ENCODE measurements at places on chromosomes 3 and 15. TPM values are rescaled to one million over a fixed set of nuclear protein-coding genes. Genes with fewer than 3 reads are reported as not detected.

DNA sequence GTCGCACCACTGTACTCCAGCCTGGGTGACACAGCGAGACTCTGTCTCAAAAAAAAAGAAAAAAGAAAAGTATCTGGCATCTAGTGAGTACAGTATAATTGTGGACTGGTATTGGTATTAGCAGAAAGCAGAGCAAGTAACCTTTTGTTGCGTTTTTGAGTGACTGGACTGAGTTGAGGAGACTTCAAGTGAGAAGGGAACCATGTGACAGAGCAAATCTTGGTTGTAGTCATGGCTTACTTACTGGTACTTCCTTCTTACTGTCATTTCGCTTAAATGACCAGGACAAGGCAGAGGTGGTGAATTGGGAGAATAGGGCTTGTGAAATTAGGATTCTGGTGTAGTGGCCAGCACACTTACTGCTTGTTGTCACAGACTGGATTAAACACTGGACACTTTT lies 20.6 kb downstream of the RTF1 start:
- DNase-seq: no peak

- DNase-seq: no peak
Observed at GRCh38 chr3:105327662-105328337, 38.9 kb upstream of the ALCAM start.

The CLCN2 gene
- total RNA-seq: 10.7 TPM

- no peak for DNase-seq
Observed at GRCh38 chr3:171404376-171404967, 55.7 kb downstream of the TNIK start.

The LRRN1 gene
- not detected for total RNA-seq

DNA sequence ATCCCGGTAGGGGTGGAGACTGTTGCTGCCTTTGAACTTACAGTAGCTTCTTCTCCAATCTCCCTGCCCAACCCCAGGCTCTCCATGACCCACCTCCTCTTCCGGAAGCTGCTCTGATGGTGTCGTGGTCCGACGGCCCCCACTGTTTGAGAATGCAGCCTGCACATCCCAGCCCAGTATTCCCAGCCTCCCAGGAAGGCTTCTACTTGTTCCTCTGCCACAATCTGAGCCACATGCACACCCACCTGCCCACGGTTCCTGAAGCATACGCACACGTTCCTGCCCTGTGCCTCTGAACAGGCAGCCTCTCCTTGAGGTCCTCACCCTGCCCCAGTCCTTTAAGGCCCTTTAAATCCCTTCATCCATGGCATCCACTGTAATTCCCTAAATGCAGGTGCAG lies 57.4 kb downstream of the ABTB1 start:
- no peak for DNase-seq

- DNase-seq: no peak
Observed at GRCh38 chr3:37590328-37591079, 271.2 kb upstream of the CTDSPL start.

- no peak for DNase-seq
Observed at GRCh38 chr3:182821221-182821981, 28.1 kb downstream of the ATP11B start.

DNA sequence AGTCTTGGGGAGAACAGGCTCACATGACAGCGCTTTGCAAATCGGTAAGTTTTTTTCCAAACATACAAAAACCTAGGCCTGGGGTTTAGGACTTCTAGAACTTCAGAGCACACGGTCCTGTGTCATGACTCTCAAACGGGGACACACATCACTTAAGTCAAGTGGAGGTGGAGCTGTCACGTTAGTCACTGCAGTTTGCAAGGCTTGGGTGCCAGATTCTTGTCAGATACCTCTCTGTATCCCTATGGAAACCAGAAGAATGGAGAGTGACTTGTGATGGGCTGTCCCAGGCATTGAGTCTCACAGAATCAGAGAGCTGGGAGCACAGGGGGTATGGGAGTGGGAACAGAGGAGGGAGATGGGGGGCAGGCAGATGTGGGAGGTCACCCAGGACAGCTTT lies 64.8 kb downstream of the DUT start:
- DNase-seq: no peak

DNA sequence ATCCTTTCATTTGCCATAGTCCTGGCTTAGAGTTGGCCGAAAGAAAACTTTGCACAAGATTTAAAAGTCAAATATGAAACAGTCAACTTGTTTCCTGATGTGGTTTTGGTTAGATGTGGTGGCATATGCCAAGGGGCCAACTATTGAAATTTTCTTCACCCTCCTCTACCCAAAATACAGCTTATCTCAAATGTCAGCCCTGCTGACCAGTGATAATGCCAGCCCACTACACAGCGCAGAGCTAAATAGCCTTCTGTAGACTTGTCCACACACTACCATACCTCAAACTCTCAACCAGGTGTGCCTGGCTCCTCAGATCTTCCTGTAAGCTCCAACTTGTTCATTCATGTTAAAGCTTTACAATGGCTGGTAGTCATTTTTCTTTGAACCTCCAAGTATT lies 368.5 kb upstream of the STAC start:
- no peak for DNase-seq

DNA sequence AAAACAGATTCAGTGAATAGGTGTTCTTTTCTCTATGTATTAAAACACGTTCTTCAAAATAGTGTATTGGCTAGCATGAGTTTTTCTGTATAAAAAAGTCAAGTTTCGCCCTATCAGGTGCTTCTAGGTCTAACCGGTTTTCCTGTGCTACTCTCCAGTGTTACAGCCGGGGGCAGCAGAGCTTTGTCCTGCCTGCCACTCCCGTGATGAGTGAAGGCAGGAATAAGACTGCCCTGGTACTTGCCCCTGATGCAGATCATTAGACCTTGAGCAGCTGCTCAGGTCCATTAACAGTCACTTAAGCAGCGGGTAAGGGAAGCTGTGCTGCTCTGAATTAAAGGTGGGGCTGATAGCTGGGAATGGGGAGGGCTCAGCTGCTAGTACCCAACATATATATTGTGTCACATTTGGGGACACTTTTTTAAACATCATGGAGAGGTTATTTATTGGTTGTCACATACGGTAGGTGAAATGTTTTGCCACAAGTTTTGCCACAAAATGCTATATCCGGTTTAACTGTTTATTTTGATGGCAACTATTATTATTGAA lies 1.3 kb upstream of the UNC13C start:
- DNase-seq: peak; percentile 93

DNA sequence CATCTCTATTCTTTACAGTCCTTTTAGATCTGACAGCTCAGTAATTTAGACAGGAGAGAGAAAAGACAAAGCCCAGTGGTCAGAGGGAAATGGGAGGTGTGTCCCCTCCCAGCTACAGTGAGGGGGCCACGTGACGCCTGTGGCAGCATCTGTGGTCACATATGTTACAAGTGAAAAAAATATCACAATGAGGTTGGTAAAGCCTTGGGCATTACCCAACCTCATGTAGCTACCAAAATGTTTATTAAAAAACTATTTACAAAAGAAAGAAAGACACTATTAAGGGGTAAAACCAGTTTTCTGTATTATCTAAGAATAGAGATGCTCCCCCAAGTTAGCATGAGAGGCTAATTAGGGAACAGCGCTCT lies 42.9 kb upstream of the PLCL2 start:
- peak; percentile 43 for DNase-seq

The CILP gene
- total RNA-seq: not detected

The RRP9 gene
- total RNA-seq: 87.0 TPM

DNA sequence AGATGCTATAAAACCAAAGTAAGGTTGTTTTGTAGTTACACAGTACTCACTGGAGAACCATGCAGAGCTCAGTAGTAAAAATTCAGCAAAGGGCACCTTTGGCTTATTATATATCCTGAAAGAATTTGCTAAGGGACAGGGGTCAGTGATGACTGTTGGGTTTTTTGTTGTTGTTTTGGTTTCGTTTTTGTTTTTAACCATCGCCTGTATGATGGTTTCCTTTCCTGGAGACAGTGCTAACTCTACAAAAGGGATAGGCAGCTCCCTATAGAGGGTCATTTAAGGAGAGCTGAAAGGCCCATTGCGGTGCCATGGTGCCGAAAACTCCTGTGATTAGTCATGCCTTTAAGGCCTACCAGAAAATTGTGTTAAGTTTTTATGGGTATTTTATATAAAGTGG lies 118.2 kb upstream of the GOLIM4 start:
- DNase-seq: no peak

The GPR62 gene
- not detected for total RNA-seq

The ARNT2 gene
- total RNA-seq: not detected

- no peak for DNase-seq
Observed at GRCh38 chr3:129576514-129577352, 29.7 kb downstream of the PLXND1 start.

DNA sequence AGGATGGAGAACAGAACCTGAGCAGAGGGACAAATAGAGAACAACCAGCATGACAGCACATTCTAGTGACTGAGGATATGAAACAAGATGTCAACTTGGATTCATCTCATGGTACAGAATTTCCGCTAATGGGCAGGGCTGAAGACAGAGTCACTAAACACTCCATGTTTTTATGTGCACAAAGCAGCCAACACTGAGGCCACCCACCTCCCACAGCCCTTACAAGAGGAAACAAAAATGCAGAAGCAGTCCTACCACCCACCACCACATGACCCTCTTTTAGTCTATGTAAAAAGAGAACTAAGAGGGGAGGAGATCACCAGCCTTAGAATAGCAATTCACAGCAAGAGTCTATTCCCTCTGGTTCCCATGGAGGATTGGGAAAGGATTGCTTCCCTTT lies 131.4 kb upstream of the UBE2E2 start:
- no peak for DNase-seq

GRCh38 chr15:74528876-74529275 lies 12.1 kb upstream of the ARID3B start:
- DNase-seq: peak; percentile 31

- no peak for DNase-seq
Observed at GRCh38 chr3:64454179-64454578, 228.9 kb upstream of the PRICKLE2 start.

The DUOX1 gene
- not detected for total RNA-seq

The CKMT1A gene
- total RNA-seq: 3.8 TPM

The KLF15 gene
- 8.7 TPM for total RNA-seq

The FBXO40 gene
- not detected for total RNA-seq

The NUP210 gene
- 45.0 TPM for total RNA-seq

DNA sequence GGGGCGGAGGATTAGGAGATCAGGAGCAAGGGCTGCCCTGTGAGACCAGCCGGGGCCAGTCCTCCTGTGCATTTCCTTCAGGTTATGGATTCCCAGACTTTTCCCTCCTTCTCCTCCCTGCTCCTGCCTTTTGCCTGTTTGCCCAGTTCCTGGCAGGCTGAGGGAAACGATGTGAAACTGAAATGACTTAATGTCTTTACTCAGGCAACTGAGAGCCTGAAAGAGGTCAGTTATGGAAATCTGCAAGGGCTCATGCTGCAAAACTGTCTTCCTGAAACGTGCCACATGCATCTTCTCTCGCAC lies 57.2 kb downstream of the MESD start:
- no peak for DNase-seq

GRCh38 chr15:73282567-73283365 lies 86.0 kb downstream of the HCN4 start:
- DNase-seq: no peak

DNA sequence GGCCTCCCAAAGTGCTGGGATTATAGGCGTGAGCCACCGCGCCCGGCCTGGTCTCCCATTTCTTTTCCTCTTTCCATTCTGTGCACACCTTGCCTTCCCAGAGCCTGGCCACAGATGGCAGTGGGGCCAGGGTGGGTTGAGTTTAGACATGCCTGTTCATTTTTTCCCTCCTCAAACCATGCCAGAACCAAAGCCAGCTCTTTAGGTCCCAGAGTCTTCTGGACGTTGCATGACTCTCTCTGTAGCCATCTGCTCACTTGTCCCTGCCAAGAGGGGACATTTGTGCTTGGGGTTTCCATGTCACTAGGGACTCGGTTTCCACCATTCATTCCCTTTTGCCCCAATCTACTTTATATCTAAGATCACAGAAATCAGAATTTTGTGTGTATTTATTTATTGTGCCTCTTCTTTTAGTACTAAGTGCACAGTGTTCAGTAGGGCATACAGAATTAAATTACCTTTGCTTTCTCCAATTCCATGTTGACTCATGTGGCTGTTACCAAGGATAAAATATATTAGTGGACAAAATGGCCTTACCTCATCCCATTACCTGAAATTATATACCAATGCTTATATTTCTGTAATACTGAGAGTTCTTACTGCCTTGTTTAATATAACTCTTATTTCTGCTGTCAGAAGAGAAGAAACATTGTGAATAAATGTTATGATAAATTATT lies 49.6 kb downstream of the USP13 start:
- peak; percentile 88 for DNase-seq

- no peak for DNase-seq
Observed at GRCh38 chr3:21979706-21980105, 228.7 kb upstream of the ZNF385D start.

DNA sequence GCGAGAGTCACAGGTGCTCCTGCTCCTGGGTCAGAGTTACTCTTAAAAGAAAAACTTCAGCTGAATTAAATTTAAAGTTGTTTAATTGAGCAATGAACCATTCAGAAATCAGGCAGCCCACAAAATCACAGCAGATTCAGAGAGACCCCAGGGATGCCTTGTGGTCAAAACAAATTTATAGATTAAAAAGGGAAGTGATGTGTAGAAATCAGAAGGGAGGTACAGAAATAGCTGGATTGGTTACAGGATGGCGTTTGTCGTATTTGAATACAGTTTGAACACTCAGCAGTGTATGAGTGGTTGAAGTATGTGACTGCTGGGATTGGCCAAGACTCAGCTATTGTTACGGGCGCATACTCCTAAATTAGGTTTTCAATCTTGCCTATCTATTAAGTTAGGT lies 58.6 kb downstream of the UACA start:
- DNase-seq: no peak

The TMEM40 gene
- not detected for total RNA-seq

- no peak for DNase-seq
Observed at GRCh38 chr3:37117548-37117947, 56.8 kb downstream of the LRRFIP2 start.

The ADCY5 gene
- 5.5 TPM for total RNA-seq

GRCh38 chr15:85419161-85419560 lies 38.8 kb downstream of the AKAP13 start:
- DNase-seq: no peak
